ENCODE measurements at places on chromosomes 3 and 15.

DNA sequence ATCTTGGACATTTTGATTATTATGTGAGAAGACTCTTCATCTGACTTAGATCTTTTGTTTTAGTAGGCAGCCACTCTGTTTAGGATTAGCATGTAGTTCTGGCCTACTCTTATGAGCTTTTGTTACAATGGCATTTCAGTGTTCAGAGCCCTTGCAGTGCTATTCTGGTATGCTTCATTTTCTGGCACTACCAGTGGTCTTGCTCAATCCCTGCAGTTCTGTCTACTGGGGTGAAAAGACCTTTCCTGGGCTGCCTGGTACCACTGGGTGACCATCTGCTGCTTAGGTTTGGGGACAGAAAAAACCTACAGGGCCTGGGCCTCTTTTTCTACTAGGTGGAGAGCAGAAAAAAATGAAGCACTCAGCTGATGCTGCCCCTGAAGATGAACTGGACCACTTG lies 42.5 kb downstream of the IL16 start:
- no peak for DNase-seq

DNA sequence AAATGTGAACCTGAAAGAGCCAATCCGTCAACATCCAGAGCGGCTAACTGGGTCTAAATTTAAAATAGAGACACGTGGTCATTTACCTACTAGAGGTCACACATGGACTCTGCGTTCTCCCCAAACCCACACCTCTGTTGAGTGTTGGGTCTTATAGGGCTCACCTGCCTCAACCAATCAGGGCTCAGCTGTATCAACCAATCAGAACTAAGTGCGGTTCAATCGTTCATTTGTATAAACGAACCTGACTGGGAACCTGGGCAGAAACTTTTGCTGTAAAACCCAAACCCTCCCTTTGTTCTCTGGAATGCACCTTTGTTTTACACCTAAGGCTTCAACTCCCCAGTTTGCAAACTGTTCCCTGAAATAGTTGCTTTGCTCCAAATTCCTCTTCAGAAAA lies 8.9 kb downstream of the DNAAF4 start:
- DNase-seq: no peak

DNA sequence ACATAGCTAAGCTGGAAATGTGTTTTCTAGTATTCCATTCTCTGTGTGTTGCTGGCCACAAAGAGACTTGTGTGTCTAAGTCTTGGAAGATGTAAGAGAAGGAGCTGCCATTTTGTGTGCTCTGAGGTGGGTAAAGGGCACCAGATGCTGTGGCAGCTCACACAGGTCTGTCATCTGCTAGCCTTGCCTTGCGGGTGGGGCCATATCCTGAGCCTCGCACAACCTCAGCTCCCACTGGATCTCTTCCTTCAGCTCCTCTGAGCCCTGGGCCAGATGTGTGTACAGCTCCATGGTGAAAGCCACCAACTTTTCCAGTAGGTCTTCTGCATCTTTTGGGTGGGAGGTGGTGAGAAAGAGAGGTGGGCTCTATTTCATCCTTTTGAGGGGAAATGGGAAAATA lies 6.7 kb upstream of the TMC3 start:
- DNase-seq: no peak

DNA sequence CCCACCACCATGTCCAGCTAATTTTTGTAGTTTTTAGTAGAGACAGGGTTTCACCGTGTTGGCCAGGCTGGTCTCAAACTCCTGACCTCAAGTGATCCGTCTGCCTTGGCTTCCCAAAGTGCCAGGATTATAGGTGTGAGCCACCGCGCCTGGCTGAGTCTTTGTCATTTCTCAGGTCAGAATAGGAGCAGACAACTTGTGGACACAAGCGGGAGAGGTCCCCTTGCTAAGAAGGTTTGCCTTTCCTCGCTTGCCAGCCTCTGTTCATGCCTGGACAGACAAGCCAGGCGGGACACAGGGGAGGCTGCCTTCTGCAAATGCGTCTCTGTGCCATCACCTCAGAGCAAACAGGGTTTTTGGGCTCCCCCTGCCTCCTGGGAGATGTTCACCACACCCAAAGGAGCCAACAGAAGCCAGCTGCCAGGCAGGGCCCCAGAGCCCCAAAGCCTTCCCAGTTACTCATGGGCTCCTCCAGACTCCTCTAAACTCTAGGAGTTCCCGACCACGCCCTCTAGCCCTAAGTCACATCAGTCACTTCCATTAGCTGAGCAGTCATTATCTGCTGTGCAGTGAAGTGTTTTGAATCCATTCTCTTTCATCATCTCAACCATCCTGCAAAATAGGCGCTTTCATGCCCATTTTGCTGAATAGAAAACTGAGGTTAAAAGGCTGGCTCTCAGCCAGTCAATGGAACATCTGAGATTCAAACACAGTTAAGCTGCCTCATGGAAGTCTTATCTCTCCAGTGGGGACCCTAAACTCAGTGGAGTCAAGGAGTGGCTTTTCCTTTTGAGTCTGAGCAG lies 245.0 kb downstream of the UACA start:
- no peak for DNase-seq

DNA sequence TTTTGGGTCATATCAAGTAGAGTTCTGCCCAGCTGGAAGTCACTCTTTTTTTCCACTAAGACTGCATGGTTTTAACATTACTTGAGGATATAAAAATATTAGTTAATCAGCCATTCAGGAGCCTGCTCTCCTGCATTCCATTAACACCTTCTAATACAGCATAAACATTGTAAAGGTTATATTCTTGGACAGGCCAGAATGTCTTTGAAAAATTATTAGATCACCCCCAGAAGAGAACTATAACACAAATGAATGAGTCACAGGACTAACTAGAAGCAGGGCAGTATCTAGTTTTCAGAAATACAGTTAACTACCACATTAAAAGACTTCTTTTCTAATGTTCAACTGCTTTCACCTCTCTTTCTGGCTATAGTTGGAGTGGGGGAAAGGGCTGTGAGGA lies 80.9 kb downstream of the THBS1 start:
- no peak for DNase-seq

- DNase-seq: no peak
These were observed 10.8 kb downstream of the CACNA2D3 start for GRCh38 chr3:54133196-54133595.

DNA sequence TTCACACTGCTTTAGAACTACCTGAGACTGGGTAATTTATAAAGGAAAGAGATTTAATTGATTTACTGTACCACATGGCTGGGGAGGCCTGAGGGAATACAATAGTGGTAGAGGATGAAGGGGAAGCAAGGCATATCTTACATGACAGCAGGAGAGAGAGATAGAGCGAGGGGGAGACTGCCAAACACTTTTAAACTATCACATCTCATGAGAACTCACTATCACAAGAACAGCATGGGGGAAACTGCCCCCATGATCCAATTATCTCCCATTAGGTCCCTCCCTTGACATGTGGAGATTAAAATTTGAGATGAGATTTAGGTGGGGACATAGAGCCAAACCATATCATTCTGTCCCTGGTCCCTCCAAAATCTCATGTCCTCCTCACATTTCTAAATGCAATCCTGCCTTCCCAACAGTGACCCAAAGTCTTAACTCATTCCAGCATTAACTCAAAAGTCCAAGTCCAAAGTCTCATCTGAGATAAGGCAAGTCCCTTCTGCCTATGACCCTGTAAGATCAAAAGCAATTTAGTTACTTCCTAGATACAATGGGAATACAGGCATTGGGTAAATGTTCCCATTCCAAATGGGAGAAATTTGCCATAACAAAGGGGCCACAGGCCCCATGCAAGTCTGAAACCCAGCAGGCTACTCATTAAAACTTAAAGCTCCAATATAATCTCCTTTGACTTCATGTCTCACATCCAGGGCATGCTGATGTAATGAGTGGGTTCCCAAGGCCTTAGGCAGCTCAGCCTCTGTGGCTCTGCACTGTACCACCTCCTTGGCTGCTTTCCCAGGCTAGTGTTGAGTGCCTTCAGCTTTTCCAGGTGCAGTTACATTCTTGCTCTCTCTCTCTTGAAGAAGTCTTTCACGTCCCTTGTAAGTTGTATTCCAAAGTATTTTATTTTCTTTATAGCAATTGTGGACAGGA lies 481.7 kb upstream of the TGFBR2 start:
- no peak for DNase-seq

GRCh38 chr3:23668430-23668904 lies 137.3 kb upstream of the UBE2E1 start:
- DNase-seq: no peak

GRCh38 chr15:88844749-88845386 lies 41.6 kb downstream of the ACAN start:
- no peak for DNase-seq

GRCh38 chr3:45441584-45442310 lies 53.4 kb downstream of the LARS2 start:
- DNase-seq: no peak

DNA sequence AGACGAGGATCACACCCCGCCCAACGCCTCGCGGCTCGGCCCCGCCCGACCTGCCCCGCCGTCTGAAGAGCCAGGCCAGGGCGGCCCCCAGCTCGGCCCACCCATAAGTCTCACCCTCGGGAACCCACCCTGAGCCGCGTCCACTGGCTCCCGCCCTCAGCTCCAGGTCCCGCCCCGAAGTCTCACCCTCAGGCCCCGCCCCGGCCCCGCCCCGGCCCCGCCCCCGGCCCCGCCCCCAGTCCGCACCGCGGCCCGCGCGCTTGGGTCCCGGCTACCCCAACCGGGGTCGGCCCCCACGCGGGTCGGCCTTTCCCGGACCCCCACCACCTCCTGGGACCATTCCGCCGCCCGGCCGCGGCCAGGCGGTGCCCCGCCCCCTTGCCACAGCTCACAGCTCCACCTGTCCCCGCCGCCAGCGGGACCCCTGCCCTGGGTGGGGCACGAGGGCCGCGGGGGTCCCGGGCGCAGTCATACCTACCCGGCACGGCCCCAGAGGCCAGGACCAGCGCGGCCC lies 489 bp downstream of the CSPG5 start:
- peak; percentile 21 for DNase-seq

DNA sequence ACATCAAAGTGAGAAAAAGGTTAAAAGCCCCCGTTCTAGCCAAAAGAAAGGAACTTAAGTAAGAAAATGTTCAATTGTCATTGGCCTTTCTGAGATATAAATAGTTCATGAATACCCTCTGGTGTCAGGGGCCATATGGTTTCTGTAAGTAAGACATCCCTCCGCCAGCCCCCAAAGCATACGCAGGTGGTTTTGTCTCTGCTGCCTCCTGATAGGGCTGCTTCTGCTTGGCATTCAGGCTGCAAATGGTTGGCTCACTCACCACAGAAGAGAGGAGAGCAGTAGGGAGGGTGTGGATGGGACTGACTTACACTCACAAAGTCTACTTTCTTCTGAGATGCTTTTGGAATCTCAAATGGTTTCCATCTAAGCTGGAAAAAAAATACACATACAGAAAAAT lies 29.8 kb downstream of the HGD start:
- DNase-seq: no peak

- no peak for DNase-seq
These were observed 65.3 kb upstream of the PSMD6 start for GRCh38 chr3:64088408-64089205.
